ENCODE measurements at places on chromosomes 3 and 15.
A peak's percentile ranks its signal among the peaks of the same experiment; 100 is the strongest.

- H3K4me1 ChIP-seq: peaks cover 6% of the 10 kb centered on the region
- H3K36me3 ChIP-seq: no peaks in the 10 kb centered on the region
- H3K4me3 ChIP-seq: no peak overlapping the region
- peak; percentile 7 for DNase-seq
- H3K27me3 ChIP-seq: no peaks in the 10 kb centered on the region
Observed at GRCh38 chr15:33737687-33738601, 230.4 kb upstream of the CHRM5 start.

DNA sequence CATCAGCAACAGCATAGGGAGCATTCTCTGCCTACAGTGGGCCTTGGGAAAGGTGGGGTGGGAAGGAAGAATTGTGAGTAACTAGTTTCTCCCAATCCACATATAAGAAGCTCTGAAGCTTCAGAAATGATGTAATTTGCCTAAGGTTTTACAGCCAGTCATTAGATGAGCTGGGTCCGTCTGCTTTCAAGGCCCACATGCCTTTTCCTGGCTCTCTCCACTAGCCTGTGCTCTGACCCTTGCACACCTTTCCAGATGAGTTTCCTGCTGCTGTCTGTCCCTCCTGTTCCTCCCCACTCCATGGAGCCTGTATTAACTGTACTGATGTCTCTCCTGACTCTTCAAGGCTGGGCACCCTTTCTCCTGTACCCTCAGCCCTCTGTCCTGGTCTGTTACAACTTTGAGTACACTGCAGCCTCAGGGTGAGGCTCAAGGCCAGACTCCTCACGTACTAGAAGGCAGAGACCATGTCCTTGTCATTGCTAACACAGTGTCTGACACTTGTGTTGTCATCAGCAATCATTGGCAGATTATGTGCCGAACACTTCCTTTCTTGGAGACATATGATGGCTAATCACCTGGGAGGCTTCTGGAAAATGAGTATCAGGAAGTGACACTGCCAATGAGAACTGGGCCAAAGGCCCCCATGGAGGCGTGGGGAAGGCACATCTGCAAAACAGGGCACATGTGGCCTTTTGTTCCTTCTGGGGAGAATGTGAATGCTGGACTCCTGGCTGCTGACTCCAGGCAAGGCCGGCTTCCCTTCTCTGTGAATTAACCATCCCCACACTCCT lies 6.6 kb downstream of the TM6SF1 start:
- no peak overlapping the region for H3K27ac ChIP-seq
- peaks cover 7% of the 10 kb centered on the region for H3K4me1 ChIP-seq
- no peaks in the 10 kb centered on the region for H3K36me3 ChIP-seq
- H3K27me3 ChIP-seq: peaks cover 15% of the 10 kb centered on the region
- H3K4me3 ChIP-seq: no peak overlapping the region

DNA sequence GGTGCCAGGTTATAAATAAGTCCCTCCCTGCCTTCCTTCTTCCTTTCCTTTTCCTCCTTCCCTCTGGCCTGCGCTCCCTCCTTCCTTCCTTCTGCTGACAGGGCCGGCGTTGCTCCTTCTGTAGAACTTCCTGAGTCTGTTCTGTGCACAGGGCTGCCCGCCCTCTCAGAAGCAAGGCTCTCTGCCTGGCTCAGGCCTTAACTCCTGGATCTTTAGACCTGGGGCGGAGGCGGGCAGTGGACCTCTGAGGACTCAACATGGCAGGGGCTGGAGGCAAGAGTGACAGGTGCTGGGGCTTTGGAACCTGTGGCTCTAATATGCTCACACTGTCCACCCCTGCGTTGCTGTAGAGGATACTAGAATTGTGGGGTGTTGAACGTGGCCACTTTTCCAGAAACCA lies 86.4 kb upstream of the SEC13 start:
- H3K27ac ChIP-seq: no peak overlapping the region
- H3K4me3 ChIP-seq: no peak overlapping the region
- no peaks in the 10 kb centered on the region for H3K4me1 ChIP-seq
- H3K36me3 ChIP-seq: no peaks in the 10 kb centered on the region

- H3K4me3 ChIP-seq: no peak overlapping the region
- H3K27me3 ChIP-seq: no peaks in the 10 kb centered on the region
- H3K36me3 ChIP-seq: no peaks in the 10 kb centered on the region
- DNase-seq: no peak
- no peaks in the 10 kb centered on the region for H3K4me1 ChIP-seq
Observed at GRCh38 chr3:13507570-13508339, 27.6 kb downstream of the HDAC11 start.

Data from naive thymus-derived CD8-positive, alpha-beta T cell (primary cell).